Brain microvascular endothelial cell (primary cell): ENCODE measurements at places on chromosomes 2 and 18.

DNA sequence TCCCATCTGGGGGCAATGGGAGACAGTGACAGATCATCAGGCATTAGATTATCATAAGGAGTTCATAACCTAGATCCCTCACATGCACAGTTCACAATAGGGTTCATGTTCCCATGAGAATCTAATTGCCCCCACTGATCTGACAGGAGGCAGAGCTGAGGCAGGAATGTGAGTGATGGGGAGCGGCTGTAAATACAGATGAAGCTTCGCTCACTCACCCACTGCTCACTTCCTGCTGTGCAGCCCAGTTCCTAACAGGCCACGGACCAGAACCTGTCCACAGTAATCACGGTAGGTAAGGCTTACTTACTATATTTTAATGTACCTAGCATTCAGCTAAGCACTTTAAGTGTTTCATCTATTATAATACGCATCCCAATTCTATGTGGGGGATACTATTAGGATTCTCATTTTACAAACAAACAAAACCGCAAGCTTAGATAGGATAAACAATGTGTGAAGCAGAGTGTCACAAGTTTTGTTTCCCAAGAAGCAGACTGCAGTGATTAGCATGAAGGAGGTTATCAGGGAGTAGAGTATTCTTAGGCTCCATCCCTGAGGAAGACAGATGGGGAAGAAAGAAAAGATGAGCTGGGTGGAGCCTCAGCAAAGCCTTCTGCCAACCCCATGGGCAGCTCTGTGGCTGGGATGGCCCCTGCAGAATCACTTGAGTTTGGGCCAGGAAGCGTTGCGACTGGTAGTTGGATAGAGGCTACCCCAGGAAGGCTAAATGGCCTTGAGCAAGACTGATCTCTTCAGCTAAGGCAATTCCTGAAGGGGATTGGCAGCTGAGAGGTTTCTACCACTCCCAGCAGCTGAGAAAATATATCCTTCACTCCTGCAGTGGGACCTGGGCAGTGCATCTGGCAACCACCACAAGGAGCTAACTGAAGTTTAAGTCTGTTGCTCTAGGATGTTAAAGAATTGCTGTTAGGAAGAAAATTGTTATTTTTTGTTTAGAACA lies 133.1 kb downstream of the MREG start:
- DNase-seq = no peak

- no peak for DNase-seq
These were observed 146.1 kb upstream of the ZFP36L2 start for GRCh38 chr2:43372416-43373081.

DNA sequence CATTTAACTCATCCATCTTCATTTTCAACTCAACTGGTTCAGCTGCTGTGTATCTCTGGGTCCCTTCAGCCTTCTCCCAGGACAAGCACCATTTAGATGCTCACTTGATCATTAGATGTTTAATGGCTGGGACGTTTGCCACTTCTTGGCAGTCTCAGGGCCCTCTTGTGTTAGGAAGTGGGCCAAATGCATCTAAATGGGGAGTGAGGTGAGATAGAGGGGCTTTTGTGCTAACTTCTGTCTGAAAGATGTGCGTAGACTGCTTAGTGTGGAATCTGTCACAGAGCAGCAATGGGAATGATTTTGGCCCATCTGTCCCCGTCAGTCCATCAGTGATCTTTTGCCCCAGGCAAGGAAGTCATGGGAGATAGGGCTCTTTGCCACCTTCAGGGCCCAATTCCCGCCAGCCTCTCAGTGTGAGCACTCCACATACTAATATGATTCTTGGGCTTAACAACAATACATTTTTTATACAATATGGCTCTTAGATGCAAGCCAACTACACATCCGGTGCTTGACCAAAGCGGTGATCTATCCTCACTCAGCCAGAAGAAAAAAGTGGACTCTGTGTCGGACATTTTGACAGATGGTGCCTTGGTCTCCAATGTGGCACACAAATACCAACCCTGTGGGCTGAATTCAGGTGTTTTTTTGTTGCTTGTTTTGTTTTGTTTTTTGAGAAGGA lies 95.7 kb upstream of the EPC2 start:
- DNase-seq = no peak

DNA sequence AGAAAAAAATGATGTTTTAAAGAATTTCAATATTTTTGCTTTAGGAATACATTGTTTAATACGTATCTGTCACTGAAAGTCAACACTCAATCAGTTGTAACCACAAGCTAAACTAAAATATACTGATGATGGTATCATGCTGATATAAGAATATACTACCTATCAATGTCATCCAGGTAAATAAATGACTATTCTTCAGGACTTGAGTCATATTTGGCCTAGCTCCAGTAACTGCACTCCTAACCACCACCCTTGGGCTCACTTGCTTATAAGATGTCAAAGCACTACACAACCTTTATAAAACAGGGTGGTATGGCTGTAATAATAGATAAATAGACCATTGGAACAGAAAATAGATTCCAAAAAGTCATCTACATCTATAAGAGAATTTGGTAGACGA lies 48.8 kb downstream of the RND3 start:
- DNase-seq = no peak

DNA sequence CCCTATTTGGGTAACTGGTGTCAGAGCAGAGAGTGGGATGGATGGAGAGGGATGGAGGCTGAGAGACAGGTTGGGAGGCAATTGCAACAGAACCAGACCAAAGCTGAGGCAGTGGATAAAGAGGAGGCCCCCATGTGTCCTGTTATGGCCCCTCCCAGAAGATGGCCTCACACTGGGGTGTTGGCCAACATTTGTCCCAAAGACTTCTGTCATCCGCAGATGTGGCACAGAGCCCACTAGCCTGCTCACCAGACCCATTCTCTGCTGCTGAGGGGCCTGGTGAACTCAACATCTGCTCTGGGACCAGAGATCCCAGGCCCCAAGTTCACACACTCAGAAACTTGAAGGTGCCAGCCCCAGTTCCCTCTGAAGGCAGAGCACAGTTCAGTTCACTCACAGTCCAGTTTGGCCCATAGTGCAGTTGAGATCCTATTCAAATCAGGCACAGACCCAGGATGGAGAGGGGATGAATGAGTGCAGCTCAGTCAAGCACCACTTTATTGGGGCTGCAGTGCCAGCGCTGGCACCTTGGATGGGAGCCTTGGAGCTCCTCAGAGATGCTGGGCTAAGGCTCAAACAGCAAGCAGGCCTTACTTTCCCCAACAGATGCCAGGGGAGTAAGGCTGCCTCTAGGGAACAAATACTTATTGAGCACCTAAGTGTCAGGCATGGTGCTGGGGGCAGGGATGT lies 189.2 kb downstream of the ZBTB7C start:
- DNase-seq = no peak

DNA sequence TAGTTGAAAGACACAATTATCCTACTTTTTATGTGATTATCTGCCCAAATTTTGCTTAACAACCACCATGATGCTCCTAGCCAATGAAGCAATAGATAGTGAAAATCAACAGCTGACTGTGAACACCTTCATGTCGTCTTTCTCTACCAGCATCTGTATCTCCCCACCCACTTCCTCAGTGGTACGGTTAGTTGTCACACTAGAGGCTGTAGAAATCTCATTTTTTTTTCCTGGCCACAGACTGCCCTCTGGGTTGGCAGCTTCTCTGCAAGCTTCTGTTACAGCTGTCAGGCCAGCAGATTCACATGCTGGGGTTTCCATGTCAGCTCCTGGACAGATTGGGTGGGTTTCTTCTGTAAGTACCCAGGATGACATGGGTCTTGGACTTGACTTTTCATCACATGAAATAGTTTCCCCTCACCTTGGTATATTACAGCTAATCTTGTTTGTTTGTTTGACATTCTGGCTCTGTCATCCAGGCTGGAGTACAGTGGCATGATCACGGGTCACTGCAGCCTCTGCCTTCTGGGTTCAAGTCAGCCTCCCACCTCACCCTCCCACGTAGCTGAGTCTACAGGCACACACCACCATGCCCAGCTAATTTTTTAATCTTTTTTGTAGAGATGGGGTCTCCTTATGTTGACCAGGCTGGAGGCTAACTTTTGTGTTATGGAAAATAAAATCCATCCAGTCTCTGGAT lies 24.3 kb downstream of the STAT4 start:
- DNase-seq = no peak

DNA sequence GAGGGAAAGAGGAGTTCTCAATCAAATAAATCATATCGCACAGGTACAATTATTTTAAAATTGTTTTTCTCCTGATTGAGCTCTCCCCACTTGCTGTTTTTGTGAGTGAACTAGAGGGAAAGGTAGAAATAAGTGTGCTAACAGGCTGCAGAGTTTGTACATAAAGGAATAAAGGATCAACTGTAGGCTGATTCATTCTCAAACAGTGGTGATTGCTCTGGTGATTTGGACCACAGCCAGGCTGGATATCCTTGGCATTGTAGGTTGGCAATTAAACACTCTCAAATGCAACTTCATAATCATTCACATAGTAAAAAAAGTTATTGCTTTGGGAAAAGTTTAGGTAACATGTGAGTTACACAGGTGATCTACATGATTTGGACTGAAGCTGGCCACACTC lies 29.8 kb downstream of the LRP1B start:
- DNase-seq = no peak

DNA sequence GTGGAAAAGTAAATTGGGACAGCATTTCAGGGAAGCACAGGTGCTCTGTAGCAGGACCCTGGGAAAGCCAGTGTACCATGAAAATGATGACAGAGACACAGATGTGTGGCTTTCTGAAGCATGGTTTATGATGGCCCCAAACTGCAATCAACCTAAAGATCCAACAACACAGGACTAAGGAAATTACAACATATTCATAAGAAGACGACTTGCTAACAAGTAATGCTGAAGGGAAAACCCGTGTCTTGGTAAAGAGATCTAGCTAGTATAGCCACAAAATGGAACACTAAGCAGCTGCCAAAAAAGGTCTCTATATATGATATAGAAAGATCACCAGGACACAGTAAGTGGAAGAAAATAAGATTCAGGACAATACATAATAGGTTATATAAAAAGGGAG lies 53.2 kb downstream of the UXS1 start:
- no peak for DNase-seq

GRCh38 chr18:49473721-49474120 lies 13.3 kb upstream of the DYM start:
- DNase-seq = no peak

DNA sequence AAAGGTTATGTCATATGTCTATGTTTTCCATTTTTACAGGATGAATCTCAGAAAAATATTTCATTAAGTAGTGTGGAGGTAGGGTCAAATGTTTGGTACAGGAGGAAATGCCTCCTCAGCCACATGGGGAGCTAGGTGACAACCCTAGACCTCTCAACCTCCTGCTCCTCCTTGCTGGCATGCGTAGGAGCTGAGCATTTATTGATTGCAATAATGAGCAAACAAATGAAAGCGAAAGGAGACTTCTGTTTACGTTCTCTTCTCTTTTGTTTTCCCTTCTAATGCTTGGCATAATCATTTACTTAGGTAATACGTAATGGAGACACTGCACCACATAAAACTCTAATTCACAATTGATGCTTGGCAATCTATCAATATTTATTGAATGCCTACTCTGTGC lies 95.1 kb upstream of the CCBE1 start:
- no peak for DNase-seq

DNA sequence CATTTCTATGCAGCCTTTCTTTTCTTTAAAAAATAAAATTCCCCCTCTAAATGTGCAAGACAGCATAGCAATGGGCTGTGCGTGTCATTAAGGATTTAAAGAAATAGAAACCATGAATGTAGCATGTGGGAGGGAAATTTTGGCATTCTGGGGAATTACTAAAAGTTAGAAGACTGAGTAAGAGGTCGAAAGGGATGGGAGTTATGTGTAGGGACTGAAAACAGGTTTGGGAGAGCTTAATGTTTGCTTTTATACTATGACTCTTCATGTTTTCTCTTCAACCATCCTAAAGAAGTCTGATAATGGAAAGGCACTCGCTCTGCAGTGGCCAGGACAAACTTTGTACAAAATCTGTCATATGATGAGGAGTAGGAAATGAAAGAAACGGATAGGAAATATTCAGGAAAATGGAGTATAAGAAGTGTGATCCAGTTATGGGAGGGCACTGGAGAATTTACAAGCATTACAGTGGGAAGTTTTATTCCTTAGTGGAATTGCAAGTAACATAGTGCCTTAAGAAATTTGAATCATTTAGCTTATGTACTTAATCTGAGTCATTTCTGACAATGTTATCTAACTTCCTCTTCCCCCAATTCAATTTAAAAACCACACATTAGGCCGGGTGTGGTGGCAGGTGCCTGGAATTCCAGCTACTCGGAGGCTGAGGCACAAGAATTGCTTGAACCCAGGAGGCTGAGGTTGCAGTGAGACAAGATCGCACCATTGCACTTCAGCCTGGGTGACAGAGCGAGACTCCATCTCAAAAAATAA lies 20.6 kb downstream of the TMEM87B start:
- DNase-seq = no peak

- DNase-seq = no peak
These were observed 313.0 kb downstream of the CDH2 start for GRCh38 chr18:27863780-27864430.

GRCh38 chr2:47239119-47239969 lies 84.2 kb upstream of the STPG4 start:
- DNase-seq = no peak

DNA sequence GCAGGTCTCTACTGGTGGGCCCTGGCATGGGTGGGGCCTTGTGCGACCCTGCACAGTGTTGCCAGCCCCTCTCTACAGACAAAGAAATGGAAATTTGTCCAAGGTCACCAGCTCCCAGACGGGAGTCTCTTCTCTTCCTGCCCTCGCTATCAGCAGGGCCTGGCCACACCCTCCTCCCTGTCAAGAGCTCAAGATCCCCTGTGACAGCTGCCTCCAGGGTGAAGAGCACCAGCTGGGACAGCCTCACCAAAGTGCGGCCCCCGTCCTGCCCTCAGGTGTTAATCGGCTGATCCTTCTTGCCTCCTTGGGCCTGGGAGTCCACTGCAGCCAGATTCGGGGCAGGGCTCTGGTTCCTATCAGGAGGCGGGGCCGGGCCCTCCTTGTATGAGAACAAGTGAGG lies 259.1 kb downstream of the TWIST2 start:
- no peak for DNase-seq

GRCh38 chr2:136058262-136058661 lies 59.7 kb downstream of the CXCR4 start:
- no peak for DNase-seq

DNA sequence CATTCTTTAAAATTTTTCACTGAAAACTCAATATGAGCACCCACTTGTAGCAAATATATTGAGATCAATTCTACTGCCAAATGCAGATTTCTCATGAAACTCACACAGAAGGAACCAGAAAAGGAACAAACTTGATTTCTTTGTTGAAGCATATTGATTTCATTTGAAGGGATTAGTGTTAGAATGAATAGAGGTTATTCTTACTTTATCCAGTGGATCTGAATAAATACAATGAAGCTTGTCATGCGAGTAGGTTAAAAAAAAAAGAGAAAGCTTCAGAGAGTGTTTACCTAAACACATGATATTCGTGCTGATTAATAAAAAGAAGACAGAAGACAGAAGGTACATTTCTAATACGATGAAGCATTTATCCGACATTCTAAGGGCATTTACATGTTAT lies 226.7 kb upstream of the ZSWIM2 start:
- no peak for DNase-seq

DNA sequence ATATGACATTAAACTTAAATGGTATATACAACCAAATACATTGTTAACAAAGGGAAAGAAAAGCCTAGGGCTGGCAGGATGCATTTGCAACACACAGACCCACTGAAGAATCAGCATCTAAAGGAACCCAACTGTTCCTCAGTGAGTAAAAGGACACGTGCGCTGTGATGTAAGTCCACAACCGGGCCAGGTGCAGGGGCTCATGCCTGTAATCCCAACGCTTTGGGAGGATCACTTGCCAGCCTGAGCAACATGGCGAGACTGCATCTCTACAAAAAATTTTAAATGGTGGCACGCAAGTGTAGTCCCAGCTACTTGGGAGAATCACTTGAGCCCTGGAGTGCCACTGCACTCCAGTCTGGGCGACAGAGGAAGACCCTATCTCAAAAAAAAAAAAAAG lies 3.9 kb downstream of the DTNB start:
- DNase-seq = no peak
